ENCODE measurements at places on chromosomes 1 and 21.
A peak's percentile ranks its signal among the peaks of the same experiment; 100 is the strongest.

- DNase-seq: peak; percentile 63
These were observed 631 bp upstream of the SPATC1L start for GRCh38 chr21:46184625-46185555.

DNA sequence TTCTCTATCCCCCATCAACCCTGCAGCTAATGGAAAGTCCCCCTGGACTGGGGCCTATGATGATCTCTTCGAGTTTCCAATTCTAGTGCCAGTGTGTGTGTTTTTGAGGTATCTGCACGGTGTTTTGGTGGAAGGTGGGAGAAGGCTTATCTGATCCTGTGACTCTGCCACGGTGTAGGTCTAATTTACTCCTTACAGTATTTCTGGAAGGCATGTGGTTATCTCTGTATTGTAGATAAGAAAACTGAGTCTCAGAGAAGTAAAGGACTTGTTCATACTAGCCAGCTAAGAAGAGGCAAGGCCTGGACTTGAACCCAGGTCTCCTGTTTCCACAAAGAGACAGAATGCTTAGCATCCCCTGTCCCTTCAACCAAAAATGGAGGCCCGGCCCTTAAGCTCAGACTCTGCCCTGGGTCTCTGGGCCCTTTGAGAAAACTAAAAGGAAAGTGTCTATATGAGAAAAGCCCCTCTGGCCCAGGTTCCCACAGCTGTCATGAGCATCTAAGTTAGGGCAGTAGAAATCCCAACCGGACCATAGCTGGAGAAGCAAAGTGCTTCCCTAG is 20.3 kb downstream of the RIMS3 start:
- DNase-seq: no peak

DNA sequence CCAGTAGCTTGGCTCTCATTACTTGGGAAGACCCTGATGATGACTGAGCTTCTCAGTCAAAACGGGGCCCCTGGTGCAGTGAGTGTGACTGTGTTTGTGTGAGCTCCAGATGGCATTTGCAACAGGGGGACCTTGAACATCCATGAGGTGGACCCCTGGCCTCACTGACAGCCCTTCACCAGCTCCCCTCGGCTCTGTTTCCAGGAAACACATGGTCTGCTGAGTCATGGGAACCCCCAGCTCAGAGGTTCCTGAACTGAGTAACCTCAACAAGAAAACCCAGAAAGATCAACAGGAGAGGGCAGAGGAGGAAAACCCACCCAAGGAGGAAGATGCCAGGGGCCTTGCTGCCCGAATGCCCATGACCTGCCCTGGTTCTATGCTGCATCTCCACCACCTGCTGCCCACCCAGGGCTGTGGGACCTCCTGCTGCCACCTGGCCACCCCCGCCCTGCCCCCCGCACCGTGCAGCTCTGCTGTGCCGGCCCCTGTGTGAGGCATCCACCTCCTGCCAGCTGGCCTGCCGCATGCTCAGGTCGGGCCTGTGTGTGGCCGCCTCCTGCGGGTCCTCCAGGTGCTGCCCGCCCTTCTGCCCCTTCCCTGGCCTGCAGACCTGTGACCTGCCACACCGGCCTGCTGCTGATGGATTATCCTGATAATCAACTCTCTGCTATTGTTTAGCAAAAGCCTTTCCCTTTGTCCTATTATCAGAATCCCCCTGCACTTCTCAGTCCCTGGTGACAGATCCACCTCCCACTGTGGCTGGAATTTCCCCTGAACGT is 4.2 kb upstream of the KRTAP12-1 start:
- no peak for DNase-seq

- no peak for DNase-seq
These were observed 346.8 kb downstream of the BRINP2 start for GRCh38 chr1:177517546-177517945.

- no peak for DNase-seq
These were observed 22.7 kb downstream of the PKNOX1 start for GRCh38 chr21:42997053-42997452.

GRCh38 chr1:172902861-172903381 is 147.8 kb downstream of the TNFSF18 start:
- DNase-seq: no peak

DNA sequence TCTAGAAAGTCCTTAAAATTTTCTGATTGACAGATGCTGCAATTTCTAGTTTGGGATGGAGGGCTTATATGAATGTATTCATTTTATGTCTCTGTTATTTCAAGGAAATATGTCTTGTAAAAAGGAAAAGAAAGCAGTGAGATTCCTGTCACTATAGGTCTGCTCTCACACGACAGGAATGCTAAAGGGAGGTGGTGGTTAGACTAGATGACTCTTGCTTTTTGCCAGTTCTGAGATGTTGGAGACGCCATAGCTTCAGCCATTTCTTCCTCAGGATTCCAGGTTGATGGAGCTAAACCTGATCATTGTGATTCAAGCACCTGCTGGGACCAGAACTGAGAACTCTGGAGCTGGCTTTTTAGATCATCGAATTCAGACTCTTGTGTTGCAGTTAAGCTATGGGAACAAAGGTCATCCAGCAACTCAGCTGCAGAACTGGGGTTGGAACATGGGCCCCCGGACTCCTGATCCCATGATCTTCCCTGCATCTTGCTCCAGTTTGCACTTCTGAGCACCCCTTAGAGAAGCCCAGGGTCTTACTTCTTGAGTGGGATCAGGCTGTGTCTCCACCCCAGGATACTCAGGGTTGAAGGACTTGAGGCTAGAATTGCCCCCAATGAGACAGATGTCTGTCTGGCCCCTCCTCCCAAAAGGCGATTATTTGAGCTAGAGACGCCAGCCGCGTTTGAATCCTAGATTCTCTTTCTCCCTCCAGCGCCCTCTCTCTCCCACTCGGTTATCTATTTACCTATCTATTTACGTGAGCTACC is 46.7 kb upstream of the FOXO6 start:
- no peak for DNase-seq

DNA sequence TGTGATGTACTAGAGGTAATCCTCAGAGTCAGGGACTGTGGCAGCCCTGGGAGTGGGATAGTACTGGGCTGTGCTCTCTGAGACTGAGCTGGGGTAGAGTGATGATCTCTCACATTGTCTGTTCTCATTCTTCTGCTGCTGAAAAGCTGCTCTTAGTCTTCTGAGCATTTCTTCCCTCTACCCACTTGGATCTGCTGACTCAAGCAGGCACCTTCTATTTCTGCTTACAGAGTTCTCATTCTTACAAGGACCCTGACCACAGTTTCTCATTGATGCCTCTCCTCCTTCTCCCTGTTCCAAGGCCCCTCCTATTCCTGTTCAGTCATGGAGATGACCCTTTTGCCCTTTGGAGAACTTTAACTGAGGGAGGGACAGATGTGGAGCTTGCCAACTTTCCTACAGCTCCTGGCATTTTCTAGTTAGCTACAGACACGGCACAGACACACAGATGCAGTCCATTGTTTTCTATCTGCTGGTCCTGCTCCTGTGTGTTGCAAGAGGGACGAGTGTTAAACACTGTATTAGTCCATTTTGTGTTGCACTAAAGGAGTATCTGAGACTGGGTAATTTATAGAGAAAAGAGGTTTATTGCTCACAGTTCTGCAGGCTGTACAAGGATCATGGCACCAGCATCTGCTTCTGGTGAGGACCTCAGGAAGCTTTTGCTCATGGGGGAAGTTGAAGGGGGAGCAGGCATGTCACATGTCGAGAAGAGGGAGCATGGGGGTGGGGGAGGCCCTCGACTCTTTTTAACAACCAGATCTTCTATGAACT is 12.3 kb downstream of the MAPKAPK2 start:
- DNase-seq: no peak

GRCh38 chr1:234962340-234962989 is 166.2 kb downstream of the TOMM20 start:
- no peak for DNase-seq

GRCh38 chr1:67489643-67490042 is 59.4 kb upstream of the SERBP1 start:
- DNase-seq: no peak

DNA sequence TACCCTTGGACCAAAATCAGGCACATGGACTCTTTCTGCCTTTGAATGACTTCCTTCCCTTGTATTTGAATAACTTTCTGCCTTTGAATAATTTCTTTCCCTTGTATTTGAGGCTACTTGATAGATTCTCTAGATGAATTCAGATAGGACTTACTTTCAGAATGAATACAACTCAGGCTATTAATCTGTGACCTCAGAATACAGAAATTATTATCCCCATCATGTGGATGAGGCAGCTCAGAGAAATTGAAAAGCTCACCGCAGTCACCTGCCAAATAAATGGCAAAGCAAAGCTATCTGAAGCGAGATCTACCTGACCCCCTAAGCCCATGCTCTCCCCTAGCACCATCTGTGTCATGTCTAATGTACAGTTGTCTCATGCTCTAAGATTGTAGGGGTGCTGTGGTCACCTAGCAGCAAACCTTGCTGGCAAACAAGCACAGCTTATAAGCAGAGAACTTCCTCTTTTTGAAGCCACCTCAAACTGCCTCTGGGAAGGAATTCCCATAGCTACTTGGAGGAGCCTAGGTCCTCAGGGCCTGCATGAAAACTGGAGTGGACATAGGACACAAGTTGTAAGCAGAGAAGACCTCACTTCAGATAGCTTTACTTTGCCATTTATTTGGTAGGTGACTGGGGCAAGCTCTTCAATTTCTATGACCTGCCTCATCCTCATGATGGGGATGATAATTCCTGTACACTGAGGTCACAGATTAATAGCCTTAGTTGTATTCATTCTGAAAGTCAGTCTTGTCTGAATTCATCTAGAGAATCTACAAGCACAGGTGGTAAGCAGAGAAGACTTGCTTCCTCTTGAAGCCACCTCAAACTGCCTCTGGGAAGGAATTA is 66.1 kb downstream of the FASLG start:
- no peak for DNase-seq

- no peak for DNase-seq
These were observed 30.4 kb downstream of the CDC14A start for GRCh38 chr1:100382657-100383056.

DNA sequence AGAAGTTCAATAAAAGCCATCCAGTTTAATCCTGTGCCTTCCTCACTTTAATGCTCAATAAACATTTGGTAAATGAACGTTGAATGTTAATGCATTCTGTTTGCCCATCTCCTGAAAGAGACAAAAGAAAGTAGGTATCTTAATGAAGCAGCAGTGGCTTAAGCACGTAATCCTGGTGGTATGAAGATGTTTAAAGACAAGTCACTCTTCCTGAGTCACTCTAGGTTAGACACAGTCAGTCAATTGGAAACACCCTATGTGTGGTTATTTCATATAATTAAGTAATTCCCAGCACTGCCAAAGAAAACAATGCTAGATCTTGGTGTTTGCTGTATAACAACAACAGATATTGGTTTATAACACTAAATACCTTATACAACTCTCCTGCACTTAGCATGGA is 334.0 kb upstream of the FMN2 start:
- DNase-seq: no peak

DNA sequence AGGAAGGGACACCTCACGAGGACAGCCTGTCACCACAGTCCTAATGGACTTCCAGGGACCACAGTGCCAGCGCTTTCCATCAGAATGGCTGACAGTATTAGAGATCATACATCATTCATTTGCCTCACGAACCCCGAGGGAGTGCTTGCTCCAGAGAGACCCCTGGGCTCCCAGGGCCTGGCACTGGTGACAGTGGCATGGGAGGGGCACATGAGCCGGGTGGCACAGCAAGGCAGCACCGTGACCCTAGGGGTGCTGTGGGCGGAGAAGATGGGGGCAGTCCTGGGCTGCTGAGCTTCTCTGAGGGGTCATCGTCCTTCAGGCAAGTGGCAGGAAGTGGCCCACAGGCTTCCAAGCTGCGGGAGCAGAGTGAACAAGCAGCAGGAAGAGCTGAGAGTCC is 16.4 kb upstream of the TSPEAR start:
- DNase-seq: no peak

DNA sequence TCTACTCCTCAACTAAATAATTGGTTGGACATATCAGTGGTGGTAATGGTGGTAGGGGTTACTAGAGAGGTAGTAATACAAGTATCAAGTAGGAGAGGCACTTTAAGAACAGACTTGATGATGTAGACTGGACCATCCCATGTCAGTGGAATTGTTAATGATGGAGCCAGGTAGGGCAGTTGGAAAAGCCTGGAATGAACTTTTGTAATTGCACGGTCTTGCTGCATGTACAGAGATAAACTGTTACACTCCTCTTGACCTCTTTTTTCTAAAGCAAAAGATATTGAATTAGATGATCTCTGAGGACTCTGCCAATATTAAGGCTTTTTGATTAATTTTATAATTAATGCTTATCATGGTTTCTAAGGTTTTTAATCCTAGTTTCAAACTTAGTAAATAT is 5.8 kb downstream of the HMGCS2 start:
- DNase-seq: no peak

DNA sequence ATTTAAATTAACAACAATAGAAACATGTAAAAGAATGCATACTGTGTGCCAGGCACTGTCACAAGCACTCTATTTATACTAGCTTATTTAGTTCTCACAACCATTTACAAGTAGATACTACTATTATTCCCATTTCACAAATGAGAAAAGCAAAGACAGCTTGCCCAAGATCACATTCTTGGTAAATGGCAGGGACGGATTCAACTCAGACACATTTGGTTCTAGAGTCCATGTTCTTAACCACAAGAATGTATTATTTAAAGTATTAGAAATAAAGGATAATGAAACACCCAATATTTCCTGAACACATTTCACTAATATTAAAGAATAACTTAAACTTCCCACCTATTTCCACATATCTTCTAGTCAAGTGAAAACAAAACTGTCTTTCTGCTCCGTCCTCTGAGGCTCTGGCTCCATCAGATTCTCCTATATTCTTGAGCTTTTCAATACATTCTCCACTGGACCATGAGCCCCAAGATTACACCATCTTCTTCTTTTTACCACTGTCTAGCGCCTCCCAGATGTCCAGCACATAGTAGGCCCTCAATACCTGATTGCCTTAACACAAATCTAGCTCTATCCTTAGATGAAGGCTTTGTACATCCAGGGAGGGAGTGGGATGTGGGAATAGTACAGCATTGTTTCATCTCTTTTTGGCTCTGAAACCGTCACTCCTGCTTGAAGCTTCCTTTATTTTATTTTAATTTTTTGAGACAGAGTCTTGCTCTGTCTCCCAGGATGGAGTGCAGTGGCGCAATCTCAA is 29.3 kb downstream of the SOD1 start:
- no peak for DNase-seq

GRCh38 chr1:38727684-38728584 is 131.6 kb downstream of the RRAGC start:
- no peak for DNase-seq

DNA sequence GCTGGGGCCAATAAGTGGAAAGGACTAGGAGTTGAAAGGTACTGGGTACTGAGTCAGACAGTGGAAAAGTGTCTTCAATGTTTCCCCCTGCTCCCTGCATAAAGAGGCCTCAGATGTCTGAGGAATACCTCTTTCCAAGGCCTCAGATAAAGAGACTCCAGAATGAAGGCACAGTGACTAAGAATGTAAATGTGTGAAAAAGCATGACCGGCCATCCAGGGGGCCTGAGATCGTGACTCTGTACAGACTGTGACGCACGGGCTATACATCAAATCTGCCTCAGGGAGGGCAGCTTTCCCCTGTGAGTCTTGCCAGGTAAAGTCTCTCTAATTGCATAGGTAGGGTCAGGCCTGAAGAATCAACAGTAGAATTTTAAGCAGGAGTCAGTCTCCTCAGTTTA is 1690.5 kb downstream of the KCNT2 start:
- DNase-seq: no peak

- DNase-seq: no peak
These were observed 102.0 kb upstream of the BRINP3 start for GRCh38 chr1:190579552-190580193.

All from activated CD4-positive, alpha-beta T cell treated with anti-CD3 and anti-CD28 coated beads, Interleukin-2, amount 50 U/mL, for 48 hours (primary cell).